ENCODE measurements at places on chromosomes 6 and 20.

DNA sequence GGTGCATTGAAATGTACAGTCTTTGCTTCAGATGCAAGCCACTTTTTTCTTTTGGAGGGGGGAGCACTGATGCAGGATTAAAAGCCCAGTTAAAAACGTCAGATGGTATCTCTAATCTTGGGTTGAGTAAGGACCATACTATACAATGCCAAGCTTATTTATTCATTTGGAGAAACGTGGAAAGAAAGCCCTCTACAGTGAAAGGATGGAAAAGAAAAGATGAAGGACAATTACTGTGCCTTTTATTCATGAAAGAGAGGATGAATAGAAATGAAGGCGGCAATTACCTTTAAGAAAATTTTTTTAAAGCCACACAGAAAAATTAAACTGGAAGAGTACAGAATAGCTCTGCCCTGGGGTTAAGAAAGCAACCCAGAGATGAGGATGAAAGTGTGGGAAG, 2.7 kb downstream of the B3GAT2 start:
- no peak for DNase-seq

- no peak for DNase-seq
Observed at GRCh38 chr6:88268508-88268907, 102.4 kb upstream of the CNR1 start.

DNA sequence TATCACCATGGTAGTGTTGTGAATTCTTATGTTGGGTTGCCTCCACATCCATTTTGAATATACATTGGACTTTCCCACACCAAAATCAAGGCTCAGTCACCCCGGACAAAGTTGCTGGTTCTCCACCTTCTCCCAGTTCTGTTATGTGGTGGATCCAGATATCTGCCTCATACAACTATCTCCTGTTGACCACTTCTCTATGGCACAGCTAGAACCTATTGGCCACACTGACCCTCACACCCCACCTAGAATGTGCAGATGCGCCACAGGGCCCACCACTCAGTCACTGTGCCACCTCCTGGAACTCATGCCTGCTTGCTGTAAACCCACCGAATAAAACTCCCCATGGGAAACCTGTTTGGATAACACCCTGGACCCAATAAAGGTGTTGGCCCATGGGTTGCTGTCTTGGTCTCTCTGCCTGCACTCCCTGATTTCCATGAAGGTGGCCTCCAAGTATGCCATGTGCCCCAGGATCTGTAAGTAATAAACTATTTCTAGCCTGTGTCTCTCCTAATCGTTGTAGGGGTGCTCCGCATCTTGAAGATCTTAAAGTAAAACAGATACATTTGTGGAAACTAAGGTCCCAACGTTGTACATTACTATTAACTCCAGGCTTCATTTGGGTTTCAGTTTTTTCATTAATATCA, 7.2 kb upstream of the NQO2 start:
- DNase-seq, result no peak

- DNase-seq, result no peak
Observed at GRCh38 chr6:5540370-5540769, 279.1 kb downstream of the FARS2 start.

DNA sequence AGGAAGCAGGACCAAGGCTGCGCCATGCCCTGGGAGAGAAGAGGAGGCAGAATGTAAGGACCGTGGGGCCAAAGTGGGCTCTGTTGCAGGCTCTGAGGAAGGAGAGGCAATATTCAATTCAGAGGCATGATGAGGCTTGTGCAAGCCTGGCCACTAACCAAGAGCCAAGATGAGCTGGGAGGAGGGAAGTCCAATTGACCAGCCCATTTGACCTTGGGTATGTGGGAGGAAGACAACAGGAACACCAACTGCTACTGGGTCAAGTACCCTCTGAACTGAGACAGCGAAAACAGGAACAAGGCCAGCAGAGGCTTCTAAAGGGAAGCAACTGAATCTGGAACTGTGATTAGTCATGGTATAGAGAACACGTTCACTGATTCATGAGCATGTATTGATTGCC, 779.6 kb downstream of the MAFB start:
- DNase-seq, result no peak

DNA sequence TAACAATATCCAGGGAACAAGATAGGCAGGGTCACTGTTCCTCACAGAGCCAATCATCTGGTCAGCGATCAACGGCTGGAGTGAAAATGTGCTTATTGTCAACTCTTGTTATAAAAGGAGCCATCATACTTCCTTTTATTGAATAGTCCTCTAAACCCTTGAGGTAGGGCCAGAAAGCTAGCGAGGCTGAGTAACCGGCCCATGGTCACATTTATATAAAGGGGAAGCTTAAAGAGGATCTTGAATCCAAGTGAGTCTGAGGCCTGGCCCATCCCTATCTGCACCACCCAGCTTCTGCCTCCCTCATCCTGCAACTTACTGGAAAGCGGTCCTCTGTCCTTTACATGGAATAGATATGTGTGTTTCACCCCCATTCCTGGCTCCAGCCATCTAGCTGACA, 9.5 kb downstream of the PHACTR3 start:
- DNase-seq, result no peak

- DNase-seq, result no peak
Observed at GRCh38 chr6:34386316-34387137, 5.9 kb downstream of the NUDT3 start.

- no peak for DNase-seq
Observed at GRCh38 chr6:12232339-12232738, 57.8 kb upstream of the EDN1 start.

- no peak for DNase-seq
Observed at GRCh38 chr20:37364927-37365272, 19.0 kb downstream of the SRC start.

DNA sequence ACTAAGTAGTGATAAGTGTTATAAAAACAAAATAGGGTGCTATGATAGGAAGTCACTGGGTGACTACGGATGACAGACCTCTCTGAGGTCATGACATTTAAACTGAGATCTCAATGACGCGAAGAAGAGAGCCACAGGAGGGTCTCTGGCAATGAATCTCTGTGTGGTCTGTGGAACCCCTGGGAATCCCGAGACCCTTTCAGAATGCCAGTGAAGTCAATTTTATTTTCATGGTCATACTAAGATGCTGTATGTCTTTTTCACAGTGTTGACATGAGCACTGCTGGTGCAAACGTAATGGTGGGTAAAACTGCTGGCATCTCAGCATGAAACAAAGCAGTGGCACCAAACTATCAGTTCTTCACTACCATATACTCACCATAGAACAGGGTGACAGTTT, 155.0 kb downstream of the GJA10 start:
- DNase-seq, result no peak

DNA sequence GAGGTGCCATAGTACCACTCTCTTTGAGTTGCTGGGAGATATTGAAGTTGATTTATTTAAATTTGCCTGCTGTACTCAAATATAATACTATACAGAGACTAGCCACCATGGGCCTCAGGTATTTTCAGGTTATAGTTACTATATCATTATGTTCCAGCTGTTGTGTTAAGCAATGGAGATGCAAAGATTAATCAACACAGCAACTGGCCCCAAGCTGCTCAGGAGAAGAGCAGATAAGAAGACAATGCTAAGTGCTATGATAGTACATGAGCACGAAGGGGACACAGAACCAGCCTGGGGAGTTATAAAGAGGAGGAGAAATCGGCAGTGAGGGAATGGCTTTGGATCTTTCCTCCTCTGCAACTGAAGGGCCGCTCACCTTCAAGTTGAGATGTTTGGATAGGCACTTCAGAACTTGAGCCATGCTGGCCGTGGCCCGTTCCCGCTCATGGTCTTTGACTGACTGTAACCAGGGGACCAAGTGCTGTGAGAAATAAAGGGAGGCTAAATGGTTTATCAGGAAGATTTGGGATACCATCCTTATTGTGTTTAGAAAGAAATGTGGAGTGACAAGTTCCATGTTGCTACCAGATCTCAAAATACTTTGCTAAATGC, 24.3 kb upstream of the RPN2 start:
- no peak for DNase-seq

DNA sequence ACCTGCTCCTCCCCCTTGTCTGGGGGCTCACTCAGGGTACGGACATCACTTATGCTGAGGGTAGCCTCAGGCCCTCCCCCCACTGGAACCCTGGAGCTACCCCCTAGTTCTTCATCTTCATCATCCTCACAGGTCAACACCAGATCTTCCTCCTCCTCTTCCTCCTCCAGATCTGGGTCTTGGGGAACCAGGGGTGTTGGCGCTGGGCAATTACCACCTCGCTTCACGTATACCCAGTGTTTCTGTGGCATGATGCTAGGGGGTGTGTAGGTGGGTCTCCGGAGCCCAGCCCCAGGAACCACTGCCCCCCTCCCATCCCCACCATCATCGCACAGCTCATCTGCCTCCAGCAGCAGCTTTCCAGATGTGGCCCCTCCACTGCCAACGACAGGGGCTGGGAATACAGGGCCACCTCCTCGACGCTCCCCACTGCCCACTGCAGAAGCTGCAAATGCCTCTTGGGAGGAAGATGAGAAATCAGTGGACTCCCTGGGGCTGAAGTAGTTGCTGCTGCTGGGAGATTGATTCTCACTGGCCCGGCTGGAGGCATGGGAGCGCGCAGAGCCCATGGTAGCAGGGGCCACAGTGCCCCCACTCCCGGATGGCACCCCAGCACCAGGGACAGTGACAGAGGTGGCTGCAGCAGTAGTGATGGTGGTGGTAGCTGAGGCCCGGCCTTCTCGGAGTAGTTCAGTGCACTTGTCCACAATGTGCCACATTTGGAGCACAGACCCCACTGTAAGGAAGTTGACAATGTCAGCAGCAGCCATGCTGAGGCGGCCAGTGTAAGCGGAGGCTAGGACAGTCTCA, 1.5 kb downstream of the ZBTB22 start:
- no peak for DNase-seq

DNA sequence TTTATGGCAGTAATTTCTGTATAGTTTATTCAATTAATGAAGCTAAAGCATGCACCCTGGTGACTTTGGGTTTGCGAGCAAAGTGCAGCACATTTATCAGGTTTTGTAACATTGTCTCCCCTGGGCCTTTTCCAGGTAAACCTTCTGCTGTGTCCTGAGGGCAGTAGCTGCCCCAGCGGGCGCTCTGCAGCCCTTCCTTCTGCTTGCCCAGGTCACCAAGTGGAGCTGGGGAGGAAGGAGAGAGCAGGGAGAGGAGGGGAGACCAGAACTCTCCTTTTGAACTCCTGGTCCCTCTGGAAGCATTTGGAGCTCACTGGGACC, 145.6 kb downstream of the DLL1 start:
- no peak for DNase-seq

- DNase-seq, result no peak
Observed at GRCh38 chr6:24796616-24797290, 2.0 kb downstream of the ARMH2 start.

All from CD4-positive, alpha-beta T cell treated with Interleukin-17A for 4 hours (primary cell).